Posterior vena cava (tissue), 2 donors: ENCODE measurements at places on chromosomes 11 and 22. TPM values are rescaled to one million over a fixed set of nuclear protein-coding genes. Genes with fewer than 3 reads are reported as not detected.
A peak's percentile ranks its signal among the peaks of the same experiment; 100 is the strongest.

DNA sequence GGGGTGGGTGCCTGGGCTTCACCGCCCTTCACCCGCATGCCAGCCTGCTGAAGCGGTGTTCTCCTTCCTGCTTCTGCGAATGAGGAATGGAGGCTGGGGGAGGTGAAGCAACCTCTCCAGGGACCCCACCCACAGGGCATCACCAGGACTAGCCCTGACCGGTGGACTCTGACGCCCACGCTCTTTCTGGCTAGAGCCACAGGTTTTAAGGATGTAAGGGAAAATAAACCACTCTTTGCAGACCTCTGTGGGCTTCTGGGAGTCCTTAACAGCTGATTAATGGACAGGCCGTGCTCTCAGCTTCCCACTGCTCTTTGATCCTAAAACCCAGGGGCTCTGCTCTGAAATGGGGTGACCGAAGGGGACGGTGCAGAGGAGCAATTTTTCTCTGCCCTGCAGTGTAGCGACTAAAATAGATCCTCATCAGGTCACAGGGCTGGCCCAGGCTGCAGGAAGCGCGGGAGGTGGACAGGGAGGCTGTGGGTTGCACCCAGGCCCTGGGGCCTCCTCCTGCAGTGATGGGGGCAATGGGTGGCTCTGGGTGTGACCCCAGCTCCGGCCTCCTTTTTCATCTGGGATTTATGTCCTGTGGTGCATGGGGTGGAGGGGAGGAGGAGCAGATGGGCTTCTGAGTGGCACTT is 127.4 kb downstream of the CACNA1I start:
- DNase-seq = no peak

UPB1 gene
- total RNA-seq = 0.24 TPM

DNA sequence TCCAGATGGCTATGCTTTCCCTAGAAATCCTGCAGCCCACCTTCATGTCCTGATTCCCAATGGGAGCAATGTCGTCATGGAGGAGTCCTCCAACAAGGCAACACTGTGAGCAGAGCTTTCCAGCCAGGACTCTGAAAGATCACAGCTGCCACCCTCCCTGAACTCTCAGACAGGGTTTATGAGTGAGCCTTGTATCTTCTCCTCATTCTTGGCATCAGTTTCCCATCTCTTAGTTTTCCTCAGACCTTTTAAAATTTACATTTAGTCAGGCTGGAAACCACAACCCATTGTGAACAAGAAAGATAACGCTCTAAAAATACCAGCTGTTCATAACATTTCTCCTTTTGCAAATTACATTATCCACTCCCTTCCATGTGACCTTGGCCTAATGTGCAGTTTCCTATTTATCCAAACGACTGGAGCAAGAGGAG is 15.6 kb upstream of the LYVE1 start:
- DNase-seq = no peak

GRCh38 chr22:46465793-46466192 is 71.6 kb downstream of the CELSR1 start:
- no peak for DNase-seq

DNA sequence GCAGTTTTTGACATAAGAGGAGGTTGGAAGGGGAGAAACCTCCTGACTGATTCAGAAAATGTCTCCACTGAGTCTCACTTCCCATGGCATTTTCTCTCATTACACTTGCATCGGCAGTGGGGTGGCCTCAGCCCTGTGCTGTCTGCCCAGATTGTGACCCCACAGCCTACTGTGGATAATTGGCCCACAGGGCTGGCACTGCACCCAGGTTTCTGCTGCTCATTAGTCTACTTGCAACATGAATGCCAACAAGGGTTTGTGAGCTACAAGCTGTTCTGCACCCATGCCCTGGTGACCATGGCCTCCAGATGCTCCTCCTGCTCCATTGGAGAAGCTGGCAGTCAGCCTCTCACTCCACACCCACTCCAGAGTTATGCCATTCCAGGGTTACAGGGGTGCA is 296.0 kb downstream of the CTTN start:
- DNase-seq = no peak

- no peak for DNase-seq
Measured at GRCh38 chr11:67370351-67371076, 2.9 kb downstream of the CLCF1 start.

GRCh38 chr11:117430293-117430955 is 102.8 kb downstream of the CEP164 start:
- no peak for DNase-seq

- DNase-seq = no peak
Measured at GRCh38 chr22:45302751-45303150, 7.0 kb upstream of the FAM118A start.

- no peak for DNase-seq
Measured at GRCh38 chr11:43646767-43647166, 33.8 kb upstream of the HSD17B12 start.

MUC5B gene
- 0.69 TPM for total RNA-seq

GRCh38 chr22:48493733-48494132 is 1333.9 kb downstream of the BRD1 start:
- DNase-seq = no peak

RNF215 gene
- total RNA-seq = 15.6 TPM

POU2AF2 gene
- total RNA-seq = not detected

GRCh38 chr11:67355794-67356386 is 2.5 kb upstream of the POLD4 start:
- no peak for DNase-seq

- no peak for DNase-seq
Measured at GRCh38 chr11:91761406-91762025, 463.1 kb upstream of the FAT3 start.

- no peak for DNase-seq
Measured at GRCh38 chr11:93757924-93758865, 16.7 kb downstream of the C11orf54 start.

GRCh38 chr22:26842103-26842502 is 184.7 kb downstream of the MIAT start:
- no peak for DNase-seq

DNA sequence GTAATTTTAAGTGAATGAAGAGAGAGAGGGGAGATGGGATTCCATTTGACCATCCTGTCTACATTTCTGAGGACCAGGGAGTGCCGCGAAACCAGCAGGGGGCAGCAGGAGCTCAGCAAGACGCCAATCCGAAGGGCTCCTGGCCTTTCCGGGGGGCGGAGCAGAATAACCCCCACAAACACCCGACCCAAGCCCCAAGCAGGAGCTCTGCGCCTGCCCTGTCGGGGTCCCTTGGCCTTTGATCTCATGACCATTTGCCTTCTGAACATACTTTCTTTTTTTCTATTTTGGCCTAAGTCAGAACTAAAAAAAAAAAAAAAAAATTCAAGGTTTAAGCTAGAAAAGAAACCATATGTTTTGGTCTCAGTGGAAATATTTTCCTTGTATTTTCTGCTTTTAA is 21.9 kb upstream of the SCN2B start:
- DNase-seq = peak; percentile 93

DNA sequence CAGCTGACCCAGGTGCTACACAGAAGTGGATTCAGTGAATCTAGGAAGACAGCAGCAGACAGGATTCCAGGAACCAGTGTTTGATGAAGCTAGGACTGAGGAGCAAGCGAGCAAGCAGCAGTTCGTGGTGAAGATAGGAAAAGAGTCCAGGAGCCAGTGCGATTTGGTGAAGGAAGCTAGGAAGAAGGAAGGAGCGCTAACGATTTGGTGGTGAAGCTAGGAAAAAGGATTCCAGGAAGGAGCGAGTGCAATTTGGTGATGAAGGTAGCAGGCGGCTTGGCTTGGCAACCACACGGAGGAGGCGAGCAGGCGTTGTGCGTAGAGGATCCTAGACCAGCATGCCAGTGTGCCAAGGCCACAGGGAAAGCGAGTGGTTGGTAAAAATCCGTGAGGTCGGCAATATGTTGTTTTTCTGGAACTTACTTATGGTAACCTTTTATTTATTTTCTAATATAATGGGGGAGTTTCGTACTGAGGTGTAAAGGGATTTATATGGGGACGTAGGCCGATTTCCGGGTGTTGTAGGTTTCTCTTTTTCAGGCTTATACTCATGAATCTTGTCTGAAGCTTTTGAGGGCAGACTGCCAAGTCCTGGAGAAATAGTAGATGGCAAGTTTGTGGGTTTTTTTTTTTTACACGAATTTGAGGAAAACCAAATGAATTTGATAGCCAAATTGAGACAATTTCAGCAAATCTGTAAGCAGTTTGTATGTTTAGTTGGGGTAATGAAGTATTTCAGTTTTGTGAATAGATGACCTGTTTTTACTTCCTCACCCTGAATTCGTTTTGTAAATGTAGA is 1.7 kb downstream of the MALAT1 start:
- peak; percentile 86 for DNase-seq

KRTAP5-9 gene
- 0.37 TPM for total RNA-seq

- no peak for DNase-seq
Measured at GRCh38 chr22:33090836-33091235, 32.7 kb upstream of the SYN3 start.

KRTAP5-10 gene
- total RNA-seq = not detected

GRCh38 chr11:99368583-99368982 is 347.8 kb downstream of the CNTN5 start:
- DNase-seq = no peak

DNA sequence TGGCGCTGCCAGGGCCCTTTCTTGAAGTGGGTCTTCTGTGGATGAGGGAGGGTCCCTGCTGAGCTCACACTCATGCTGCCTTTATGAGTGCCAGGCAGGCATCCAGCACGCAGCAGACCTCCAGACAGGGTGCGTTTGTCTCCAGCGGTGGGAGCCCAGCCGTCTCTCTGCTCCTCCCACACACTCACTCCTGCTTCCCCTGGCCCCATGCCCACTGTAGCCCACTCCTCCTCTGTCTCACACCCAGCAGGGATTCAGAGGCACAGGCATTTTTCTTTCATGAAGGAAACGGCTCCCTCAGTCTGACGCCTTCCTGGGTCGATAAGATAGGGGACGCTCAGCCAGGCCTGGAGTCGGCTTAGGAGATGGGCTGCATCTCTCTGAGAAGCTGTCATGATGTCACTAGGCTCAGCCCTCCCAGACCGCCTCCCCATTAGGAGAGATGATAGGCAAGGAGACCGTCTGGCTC is 183.9 kb upstream of the NCAM1 start:
- DNase-seq = no peak

DNA sequence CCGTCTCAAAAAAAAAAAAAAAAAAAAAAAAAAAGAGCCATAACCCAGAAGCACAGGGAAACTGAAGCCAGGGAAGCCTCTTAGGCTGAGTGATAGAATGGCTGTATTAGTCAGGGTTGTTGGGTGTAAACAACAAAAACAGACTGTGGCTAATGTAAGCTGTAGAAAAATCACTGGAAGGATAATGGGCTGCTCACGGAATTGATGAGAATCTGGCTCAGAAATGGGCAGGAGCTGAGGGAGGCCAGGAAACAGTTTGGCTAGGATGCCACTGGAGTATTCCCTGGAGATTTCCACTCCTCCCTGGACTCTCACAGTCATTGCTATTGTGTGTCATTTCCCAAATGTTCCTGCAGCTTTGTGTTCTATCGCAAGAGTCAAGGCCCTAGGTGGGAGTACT is 22.4 kb downstream of the SLC22A6 start:
- no peak for DNase-seq

GRCh38 chr11:2700415-2701211 is 819 bp upstream of the KCNQ1OT1 start:
- DNase-seq = peak; percentile 91

DNA sequence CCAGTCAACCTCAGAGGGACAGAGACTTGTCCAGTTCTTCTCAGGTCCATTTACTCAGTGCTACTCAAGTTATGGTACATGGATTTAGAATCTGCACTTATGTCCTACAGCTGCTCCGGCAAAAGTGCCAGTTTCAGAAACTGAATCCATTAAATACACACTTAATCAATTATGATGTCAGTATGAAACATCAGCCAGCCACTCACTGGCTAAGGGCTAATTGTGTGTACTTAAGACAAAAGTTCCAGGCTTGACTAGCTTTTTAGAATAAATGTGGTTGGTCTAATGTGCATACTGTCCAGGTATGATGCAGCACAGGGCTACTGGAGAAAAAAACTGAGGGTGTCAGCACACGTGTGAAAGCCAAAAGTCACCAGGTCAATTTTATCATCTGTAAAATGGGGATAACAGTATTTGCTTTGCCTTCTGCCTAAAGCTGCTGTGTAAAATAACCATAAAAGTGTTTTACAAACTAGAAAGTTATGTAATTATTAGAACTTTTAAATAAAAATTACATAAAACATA is 55.4 kb upstream of the CYP2D6 start:
- no peak for DNase-seq

DNA sequence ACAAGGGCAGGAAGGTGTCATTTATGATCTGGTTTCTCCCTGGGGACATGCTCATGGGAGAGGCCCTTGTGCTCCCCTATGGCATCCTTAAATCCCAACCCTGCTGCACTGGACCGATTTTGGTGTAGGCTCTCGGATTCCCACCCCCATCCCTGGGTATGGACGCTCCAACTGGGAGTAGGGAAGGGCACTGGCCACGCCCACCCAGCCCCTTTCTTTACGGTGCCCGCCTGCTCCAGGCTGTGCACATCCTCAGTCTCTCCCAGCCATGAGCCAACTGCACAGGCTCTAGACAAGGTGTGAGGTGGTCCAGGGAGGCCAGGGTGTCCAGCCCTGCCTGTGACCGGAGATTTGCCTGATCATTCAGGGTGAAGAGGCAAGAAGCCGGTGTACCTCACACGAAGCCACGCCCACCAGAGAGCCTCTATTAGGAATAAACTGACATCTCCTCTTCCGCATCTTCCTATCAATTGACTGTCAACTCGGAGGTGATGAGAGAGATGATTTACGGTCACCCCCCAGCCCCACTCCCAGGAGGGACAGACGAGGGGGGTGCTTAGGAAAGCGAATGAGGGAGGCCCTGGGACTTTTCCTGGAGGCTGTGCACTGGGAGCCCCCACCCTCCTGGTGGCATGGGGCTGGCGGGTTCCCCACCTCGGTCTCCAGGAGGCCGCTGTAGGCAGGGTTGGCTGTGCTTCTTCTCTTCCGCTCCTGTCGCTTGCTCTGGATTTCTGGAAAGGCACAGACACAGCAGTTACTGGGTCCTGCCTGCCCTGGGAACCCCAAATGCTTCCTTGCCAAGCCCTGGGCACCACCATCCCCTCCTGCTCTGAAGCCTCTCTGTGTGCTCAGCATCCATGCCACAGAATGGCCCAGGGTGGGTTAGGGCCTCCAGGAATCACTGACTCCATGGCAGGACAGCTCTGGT is 116.7 kb downstream of the PHF21B start:
- DNase-seq = no peak

DNA sequence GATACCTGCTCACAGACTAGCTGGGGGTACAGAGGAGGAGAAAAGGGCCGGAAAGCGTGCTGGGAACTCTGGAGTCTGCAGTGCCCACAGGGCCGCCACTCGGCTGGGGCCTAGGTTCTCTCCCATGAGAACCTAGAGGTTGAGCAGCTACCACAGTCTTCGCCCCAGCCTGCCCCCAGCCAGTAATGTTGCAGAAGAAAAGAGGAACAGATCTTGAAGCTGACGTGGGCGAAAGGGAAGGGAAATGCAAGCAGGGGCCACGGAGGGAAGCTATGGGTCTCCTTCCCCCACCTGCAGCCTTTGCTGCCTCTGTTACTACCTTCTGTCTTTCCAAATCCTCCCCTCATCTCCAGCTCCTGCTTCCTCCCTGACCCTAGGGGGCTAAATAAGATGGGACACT is 28.8 kb upstream of the P2RY2 start:
- no peak for DNase-seq
